Kasumi-1 (cell line): ENCODE measurements at places on chromosomes 3 and 15.

- DNase-seq: no peak
Measured at GRCh38 chr3:105137911-105138310, 228.8 kb upstream of the ALCAM start.

DNA sequence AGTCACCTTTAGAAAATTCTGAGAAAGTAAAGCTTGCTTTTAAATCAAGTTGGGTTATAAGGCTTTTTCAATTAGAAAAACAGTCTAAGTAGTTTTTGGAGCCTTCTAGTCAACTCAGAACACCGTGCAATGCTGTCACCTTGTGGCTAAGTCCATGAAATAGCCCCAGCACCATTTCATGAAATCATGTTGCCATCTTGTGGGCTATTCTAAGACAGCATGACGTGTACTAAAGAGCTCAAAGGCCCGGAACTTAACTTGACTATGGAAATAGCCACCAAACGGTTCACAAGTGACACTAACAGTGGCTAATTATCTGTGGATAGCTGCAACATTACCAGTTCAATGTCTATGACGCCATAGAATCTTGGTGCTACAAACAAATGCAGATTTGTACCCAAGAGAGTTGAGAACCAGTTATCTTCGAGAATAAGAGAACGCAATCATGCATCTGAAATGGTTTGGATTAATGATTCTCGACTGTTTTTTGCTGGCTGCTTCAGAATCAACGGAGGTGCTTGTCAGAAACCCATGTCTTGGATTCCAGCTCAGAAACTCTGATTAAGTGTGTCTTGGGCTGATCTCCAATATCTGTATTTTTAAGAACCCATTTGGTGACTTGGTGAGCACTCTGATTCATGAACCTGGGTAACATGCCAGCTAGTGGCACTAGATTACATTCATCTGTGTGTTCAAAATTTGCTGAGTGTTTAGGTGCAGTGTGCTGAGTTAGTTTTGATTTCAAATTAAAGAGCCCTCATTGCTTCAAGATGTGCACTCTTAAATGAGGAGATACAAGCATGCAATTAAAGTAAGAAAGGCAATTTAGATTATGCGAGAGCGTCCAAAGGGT is 111.2 kb upstream of the MCTP2 start:
- peak; percentile 93 for DNase-seq

DNA sequence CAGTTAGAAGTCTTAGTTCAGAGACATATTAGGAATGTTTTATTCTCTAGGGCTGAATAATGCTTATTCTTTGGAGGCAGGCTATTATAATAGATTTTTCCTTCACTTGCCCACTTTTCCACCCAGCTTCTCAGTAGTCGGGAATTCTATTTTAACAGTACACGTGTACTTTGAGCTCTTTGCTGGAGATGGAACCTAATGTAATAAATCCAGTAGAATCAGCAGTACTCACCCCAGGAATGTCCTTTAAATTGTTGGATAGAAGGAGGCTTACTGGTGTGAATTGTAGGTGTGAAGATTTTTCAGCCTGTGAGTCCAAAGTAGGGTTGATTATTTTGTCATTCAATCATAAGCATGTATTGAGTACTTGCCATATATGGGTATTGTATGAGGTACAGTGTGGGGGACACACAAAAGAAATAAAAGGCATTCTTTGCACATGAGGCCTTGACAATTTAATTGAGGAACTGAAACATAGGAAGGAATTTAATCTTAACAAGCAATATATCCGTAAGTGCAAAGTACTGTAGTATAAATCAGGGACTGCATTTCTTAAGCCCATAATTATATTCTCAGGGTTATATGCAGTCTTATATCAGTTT is 29.5 kb upstream of the MGA start:
- DNase-seq: no peak

GRCh38 chr3:141082064-141082463 is 30.9 kb downstream of the SPSB4 start:
- no peak for DNase-seq

GRCh38 chr3:46900007-46900292 is 22.4 kb downstream of the PTH1R start:
- DNase-seq: no peak
